Stimulated activated CD4-positive, alpha-beta T cell treated with anti-CD3 and anti-CD28 coated beads, Interleukin-15, amount 100 ng/mL, for 1 hour (primary cell): ENCODE measurements at places on chromosomes 12 and 14.
A peak's percentile ranks its signal among the peaks of the same experiment; 100 is the strongest.

- DNase-seq, result no peak
These were observed 46.5 kb downstream of the NT5DC3 start for GRCh38 chr12:103794309-103795213.

DNA sequence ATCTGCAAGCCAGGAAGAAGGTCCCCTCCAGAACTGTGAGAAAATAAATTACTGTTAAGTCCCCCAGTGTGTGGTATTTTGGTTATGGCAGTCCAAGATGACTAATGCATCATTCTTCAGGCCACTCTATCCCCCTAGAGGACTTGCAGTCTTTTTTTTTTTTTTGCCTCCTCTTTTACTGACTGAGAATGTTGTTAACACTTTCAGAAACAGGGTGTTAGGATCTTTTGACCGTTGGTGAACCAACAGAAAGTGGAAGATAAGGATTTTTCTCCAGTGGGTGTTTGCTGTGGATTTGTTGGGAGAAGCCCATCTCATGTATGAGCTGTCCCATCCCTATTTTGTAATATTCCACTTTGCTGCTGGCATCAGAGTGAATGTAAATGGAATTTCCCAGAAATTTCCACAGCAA is 37.8 kb downstream of the MARK3 start:
- no peak for DNase-seq

DNA sequence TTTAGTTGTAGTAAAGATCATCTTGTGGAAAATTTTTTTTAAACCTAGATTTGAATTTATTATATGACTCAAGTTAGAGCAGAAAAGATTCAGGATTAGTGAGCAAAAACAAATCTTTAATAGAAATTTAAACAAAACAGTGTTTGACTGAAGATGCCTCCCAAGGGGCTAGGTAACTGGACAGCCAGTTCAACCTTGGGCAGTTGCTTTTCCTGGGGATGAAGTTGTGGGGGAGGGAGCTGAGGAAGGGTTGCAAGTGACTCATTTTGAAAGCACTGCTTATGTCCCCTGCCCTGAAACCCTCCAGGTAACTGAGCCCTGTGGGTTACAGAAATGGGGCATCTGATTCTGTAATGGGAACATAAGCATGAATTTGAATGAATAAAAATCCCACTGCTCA is 13.1 kb downstream of the CFAP54 start:
- no peak for DNase-seq

- no peak for DNase-seq
These were observed 40.1 kb downstream of the SMIM41 start for GRCh38 chr12:52119398-52120254.

DNA sequence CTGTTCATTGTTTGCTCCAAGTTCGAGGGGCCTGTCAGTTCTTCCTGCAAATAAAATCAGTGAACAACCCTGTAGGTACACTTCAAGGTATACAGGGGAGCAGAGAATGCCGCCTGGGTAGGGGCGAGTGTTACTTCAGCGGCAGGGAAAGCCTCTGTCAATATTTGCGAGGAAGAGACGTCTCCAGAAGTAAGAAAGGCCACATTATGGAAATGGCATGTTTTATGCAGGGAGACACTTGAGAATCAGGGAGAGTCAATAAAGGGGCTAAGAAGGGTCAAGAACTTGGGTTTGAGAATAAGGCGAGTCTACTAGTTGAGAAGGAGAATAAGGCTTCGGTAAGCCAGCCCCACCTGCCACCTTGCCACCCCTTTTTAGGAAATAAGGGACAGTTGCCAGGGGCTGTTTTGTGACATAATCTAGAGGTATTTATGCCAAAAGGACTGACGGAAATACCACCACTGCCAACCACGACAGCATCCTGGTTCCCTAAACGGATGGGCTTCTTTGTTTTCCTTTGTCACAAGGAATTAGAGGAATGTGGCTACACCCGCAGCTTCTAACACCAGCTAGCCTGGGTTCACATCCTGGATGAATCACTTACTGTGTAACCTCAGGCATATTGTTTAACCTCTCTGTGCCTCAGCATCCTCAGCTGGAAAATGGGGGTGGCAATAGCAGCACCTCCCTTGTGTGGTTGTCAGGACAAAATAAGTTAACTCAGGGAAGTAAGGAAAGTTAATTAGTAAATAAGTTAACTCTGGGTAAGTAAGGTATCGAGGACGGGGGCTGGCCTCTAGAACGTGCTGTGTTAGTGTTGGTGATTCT is 67.7 kb downstream of the EID3 start:
- DNase-seq, result no peak

DNA sequence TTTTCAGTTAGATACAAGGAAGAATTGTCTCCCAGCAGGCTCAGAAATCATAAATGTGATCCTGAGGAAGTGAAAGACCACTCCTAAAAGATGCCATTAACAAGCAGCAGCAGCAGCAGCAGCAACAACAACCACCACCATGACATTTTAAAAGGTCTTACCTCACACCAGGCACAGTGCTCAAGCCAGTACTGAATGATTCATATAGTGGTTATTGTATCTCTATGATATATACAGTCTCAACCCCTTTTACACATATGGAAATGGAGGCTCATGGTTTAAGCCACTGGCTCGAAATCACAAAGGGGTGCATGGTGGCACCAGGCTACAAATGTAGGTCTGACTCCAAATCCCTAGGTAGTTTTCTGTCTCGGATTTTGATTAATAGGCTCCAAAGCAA is 126.9 kb downstream of the KTN1 start:
- no peak for DNase-seq

DNA sequence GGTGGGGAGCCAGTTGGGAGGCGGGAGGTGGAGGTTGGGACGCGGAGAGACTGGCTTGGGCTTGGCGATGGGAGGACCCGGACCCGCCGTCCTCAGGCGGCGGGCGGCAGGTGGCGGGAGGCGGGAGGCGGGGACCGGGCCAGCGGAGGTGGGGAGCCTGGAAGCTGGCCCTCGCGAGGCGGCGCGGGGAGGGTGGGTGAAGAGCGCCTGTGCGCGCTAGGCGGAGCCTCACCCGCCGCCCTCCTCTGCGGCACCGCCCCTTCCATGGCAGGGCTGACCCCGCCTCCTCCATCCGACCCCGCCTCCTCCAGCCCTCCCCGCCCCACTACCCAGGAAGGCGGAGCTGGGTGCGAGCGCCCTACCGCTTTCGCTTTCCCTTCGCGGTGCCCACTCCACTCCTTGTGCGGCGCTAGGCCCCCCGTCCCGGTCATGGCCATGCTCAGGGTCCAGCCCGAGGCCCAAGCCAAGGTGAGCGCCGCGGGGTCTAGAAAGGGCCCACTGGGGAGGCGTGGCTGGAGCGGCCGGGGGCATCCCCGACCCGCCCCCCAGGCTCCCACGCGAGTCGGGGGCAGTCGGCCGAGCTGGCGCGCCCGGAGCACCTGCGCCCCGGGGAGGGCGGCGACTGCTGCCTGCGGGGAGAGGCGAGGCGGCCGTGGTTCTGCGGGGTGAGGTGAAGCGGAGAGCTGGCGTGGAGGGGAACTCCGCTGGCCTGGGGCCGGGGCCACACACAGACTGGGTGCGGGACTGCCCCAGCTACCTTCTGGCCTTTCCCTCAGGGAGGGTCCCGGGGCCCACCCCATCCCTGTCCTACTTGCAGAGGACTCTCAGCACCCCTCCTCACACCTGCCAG is at the start of gene PSME1:
Gene PSME1 (plus strand): TSS at position 361 of the 850 bp plus-strand sequence. CDS start 69 bp downstream, at position 430.
- DNase-seq, result peak; percentile 93

DNA sequence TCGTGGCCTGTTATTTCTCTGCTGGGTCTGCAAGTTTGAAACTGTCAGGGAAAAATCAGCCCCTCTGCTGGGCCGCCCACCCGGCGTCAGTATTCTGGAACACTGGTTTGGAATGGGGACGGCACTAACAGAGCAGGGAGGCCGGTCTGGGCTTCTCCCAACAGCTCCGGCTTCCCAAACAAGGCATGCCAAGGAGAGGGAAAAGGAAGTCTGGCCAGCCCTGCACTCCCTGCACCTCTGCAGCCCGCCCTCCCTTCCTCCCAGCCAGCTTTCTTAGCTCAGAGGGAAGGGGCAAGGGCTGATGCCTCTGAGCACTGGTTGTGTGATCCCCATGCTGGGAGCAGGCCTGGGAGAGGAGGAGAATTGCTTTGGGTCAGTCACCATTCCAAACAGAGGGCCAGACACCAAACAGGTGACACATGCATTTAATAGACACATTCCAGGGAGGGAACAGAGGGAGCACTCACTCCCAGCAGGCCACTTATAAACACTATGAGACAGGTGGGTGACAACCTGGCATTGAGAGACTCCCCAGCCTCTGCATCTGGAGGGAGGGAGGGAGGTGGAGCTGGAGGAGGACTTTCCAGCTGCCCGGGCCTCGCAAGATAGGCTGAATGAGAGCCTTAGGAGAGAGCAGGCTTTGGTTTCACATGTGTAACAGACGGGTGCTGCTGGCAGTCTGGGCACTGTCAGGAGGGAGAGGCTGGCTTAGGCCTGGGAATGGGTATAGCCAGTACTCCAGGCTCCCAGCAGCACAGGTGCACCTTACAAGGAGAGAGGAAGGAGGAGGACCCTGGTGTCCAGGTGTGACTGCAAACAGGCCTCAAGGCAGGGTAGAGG is 10.3 kb downstream of the KRT75 start:
- DNase-seq, result no peak

GRCh38 chr14:76782885-76783566 is 21.8 kb downstream of the VASH1 start:
- DNase-seq, result no peak

DNA sequence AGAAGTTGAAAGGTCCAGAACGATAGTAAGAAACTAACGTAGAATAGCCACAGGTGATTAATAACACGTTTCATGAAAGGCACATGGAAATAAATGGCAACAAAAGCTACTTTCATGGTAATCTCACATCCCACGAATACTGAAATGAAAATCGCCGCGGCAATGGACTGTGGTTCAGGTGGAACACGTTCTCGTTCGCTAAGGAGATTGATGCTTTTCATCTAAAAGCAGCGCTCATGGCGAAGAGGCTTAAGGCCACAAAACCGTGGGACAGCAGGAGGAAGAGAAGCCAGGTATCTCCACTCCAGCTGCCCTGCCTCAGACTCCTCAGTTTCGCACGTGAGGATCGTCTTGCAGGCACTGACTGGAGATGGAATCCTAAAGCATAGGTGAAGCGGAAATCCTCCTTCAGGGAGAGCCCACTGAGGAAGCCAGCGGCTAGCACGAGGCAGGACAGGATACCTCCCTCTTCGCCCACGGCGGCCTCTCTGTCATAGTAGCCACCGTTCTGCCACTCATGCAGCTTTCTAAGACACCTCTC is 696 bp upstream of the GPHN start:
- no peak for DNase-seq

GRCh38 chr12:121576851-121577391 is 3.9 kb downstream of the KDM2B start:
- DNase-seq, result no peak

GRCh38 chr14:104634886-104635570 is 30.5 kb upstream of the TMEM179 start:
- DNase-seq, result no peak

GRCh38 chr12:81668475-81668874 is 90.7 kb downstream of the PPFIA2 start:
- DNase-seq, result no peak

- DNase-seq, result no peak
These were observed 15.3 kb downstream of the TAOK3 start for GRCh38 chr12:118357257-118358007.

GRCh38 chr14:80390906-80391305 is 179.6 kb upstream of the DIO2 start:
- no peak for DNase-seq

GRCh38 chr14:49960453-49960852 is 67.6 kb downstream of the ARF6 start:
- no peak for DNase-seq

GRCh38 chr14:96632363-96632758 is 130.2 kb downstream of the PAPOLA start:
- no peak for DNase-seq

GRCh38 chr12:31568498-31568897 is 22.4 kb downstream of the DENND5B start:
- no peak for DNase-seq

DNA sequence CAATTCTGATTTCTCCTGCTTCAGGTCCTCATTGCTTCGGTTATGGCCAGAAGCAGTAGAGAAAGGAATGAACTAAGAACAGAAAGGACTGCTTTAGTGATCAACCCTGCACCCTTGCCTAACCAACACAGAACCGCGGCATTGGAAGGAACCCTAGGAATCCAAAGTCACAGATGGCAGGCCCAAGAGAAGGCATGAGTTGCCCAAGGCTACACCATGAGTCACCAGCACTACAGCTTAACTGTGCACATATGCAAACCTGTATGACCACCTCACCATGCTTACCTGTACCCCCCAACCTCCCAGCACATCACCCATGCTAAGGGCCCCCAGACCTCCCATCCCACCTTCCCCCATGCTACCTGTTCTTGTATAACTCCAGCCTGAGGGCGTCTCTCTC is 25.9 kb upstream of the BLTP3B start:
- DNase-seq, result no peak

GRCh38 chr12:18640321-18640955 is 97.4 kb downstream of the PLCZ1 start:
- no peak for DNase-seq

- DNase-seq, result no peak
These were observed 423.9 kb downstream of the SOX5 start for GRCh38 chr12:23525450-23526072.

GRCh38 chr14:89315493-89316470 is 101.3 kb downstream of the FOXN3 start:
- no peak for DNase-seq

- DNase-seq, result no peak
These were observed 4.2 kb downstream of the SOCS4 start for GRCh38 chr14:55031190-55031589.

- DNase-seq, result no peak
These were observed 13.7 kb upstream of the PLEKHH1 start for GRCh38 chr14:67519406-67519805.

- DNase-seq, result peak; percentile 51
These were observed at the start of gene GALNT6 for GRCh38 chr12:51391283-51392123. Gene GALNT6 (minus strand): TSS chr12:51391406. CDS start chr12:51379781, 11,625 bp downstream.

DNA sequence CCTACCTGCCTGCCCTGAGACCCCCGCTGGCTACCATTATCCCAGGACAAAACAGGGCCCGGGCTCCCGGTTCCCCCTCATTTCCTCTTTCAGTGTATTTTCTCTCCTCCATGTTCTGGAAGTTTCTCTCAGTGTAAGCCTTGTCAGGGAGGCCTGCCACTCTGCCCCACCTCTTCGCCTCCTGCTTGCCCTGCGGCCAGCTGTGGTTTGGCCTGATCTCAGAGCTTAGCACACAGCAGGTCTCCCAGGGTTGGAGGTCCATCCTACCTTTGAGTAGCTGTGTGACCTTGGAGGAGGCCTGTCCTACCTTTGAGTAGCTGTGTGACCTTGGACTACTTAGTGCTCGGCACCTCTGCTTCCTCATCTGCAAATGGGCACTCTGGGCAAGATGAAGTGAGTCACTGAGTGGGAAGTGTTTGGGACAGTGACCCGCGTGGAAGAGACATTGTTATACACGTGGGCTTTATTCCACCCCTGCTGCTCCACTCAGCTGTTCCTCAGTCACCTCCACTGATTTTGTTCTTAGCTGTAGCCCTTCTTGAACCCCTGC is 212.7 kb downstream of the ZFP36L1 start:
- DNase-seq, result no peak

- no peak for DNase-seq
These were observed 37.7 kb upstream of the SFSWAP start for GRCh38 chr12:131672941-131673887.
